ENCODE measurements at places on chromosomes 2 and 18. TPM values are rescaled to one million over a fixed set of nuclear protein-coding genes. Genes with fewer than 3 reads are reported as not detected.

LIMS2 gene
- 4.2 TPM for total RNA-seq

TNS1 gene
- total RNA-seq, result 0.86 TPM

ZNF516 gene
- total RNA-seq, result 27.1 TPM

ZNF514 gene
- 37.0 TPM for total RNA-seq

ZC3H6 gene
- 21.9 TPM for total RNA-seq

DNER gene
- total RNA-seq, result not detected

CIB4 gene
- not detected for total RNA-seq

IL1A gene
- not detected for total RNA-seq

SERPINB7 gene
- total RNA-seq, result not detected

GALNT1 gene
- 49.9 TPM for total RNA-seq

ABCB11 gene
- total RNA-seq, result not detected

TIMM21 gene
- 25.0 TPM for total RNA-seq

CCDC150 gene
- 4.9 TPM for total RNA-seq

SLC38A11 gene
- 5.4 TPM for total RNA-seq

CNGA3 gene
- not detected for total RNA-seq

DNA sequence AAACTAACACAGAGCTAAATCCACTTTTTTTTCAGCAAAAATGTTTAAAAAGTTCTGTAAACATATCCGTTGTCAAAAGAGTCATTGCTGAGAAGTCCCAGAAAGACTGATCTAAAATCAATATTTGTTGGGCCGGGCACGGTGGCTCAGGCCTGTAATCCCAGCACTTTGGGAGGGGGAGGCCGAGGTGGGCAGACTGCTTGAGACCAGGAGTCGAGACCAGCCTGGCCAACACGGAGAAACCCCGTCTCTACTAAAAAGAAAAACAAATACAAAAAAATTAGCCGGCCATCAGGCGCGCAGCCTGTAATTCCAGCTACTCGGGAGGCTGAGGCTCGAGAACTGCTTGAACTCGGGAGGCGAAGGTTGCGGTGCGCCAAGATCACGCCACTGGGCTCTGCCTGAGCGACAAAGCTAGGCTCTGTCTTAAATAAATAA, 1.4 kb downstream of the OLA1 start:
- DNase-seq, result no peak

- no peak for DNase-seq
Observed at GRCh38 chr2:207330912-207331311, 165.2 kb upstream of the KLF7 start.

DNA sequence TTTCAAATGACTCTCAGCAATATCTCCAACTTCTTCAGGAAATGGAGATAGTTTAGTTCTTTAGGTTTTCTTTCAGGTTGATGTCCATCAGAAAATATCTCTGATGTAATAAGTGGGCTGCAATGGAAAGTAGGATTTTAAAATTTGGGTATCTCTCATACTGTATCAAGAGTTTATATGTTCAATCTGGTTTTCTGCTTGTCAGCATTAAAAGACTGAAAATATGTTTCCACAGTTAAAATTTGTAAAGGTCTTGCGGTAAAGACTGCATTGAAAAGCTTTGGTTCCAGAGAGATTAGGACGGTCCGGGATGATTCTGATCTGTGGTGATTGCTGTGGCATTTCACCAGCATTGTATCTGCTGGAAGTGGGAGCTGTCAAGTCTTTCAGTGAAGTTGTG, 83.2 kb downstream of the LYPD1 start:
- DNase-seq, result no peak

- DNase-seq, result no peak
Observed at GRCh38 chr2:58521803-58522554, 280.9 kb upstream of the FANCL start.

DNA sequence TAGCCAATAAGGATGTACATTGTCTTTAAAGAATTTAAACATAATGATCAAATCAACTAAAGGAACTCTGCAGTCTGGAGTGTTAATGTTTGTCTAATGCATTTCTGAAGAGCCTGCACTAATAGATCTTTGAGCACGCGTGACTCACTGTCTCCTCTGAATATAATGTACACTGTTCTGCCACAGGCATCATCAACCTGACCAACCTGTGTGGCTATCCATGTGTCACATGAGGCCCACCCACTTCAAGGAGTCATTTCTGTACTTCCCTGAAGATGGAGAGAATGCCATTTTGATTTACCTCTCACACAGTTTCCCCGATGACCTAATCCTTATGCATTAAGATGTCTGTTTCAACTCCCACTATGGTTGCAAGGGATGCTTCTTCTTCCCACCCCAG, 434.0 kb upstream of the SPHKAP start:
- no peak for DNase-seq

DNA sequence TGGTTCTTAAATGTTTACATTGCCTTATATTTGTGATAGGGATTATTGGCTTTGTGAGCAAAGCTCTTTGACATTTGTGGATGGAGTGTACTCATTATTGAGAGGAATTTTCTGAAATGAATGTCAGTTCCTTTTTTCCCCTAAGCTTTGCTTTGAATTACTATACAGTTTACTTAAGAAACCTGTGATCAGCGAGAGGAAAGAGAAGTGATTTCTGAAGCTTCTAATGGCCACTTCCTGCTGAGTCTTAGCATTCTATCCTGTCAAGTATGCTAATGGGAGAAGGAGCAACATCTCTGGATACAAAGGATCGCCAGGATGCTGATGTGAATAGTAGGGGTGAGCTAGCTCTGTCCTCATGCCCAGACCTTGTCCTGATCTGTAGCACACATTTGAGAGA, 47.8 kb upstream of the MGAT5 start:
- DNase-seq, result peak; percentile 57

GRCh38 chr2:157843081-157843480, 33.0 kb downstream of the ACVR1 start:
- no peak for DNase-seq

DNA sequence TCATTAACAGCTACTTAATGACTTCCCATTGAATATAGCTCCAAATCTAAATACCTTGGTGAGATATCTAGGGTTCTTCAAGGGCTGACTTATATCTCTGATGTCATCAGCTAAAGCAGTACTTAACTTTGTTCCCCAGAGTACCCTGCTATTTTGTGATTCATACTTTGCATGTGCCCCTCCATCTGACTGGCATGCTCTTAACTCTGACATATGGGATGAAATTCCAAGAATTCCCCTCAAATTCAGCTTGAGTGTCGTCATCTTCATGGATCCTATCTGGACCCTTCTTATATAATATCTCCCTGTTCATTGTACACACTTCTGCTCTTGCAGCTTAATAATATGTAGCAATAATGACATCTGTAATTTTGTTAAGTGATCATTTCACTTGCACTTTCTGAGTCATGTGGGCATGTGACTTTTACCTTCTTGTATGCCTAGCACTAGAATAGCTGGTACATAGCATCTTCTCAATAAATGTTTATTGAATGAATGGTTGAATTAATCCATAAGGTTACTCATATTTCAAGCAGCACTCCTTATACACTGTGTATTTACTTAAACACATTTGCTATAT, 172.9 kb downstream of the WDR7 start:
- no peak for DNase-seq

DNA sequence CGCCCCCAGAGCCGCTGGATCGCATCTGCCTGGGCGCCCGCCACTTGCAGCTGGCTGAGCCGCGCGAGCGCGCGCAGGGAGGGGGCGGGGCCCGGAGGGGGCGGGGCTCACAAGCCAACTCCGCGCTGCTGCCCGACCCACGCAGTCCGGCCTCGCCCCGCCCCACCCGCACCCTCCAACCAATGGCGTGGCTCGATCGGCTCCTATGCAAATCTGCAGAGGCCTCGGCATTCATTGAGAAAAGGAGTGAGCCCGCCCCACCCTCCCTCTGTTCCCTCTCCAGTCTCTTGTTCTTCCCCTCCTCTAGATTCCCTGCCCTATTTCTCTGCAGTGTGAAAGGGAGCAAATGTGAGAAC, at the start of gene ALK:
TSS of gene ALK (minus strand) at position 27 of the 356 bp plus-strand sequence. CDS start 927 bp downstream, outside the sequence.
- DNase-seq, result peak; percentile 43

DNA sequence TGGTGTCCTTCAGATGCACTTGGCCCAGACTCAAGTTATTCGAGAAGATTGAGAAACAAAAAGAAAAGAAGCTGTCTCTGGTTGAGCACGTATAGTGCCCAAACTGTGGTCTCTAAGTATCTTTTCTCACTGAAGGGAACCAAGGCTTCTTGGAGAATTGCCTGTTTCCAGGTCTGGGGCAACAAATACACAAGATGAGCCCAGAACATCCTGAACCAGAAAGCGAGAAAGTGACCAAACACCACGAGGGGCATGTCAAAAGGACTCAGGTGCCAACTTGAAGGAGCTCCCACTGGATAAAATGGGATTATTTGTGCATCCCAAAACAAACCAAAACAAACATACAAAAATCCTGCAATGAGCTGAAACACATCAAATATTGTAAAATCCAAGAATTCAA, 13.6 kb upstream of the ATOH8 start:
- DNase-seq, result no peak

DNA sequence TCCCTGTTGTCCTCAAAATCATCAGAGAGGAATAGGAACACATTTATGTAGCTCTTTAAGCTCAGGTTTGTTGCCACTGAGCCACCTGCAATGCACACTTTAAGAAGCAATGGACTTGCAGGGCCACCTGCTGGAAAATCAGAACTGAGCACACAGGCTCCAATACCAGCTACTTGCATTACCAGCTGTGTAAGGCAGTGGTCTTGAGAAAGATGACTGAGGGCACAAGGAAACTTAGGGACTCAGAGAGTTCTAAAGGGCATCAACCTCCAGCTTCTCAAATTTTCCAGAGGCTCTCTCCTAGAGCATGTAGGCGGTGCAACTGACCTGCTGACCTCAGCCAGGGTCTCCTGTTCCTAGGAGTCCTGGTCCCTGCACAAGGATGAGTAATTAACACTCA, 2.5 kb upstream of the CNDP2 start:
- peak; percentile 72 for DNase-seq

DNA sequence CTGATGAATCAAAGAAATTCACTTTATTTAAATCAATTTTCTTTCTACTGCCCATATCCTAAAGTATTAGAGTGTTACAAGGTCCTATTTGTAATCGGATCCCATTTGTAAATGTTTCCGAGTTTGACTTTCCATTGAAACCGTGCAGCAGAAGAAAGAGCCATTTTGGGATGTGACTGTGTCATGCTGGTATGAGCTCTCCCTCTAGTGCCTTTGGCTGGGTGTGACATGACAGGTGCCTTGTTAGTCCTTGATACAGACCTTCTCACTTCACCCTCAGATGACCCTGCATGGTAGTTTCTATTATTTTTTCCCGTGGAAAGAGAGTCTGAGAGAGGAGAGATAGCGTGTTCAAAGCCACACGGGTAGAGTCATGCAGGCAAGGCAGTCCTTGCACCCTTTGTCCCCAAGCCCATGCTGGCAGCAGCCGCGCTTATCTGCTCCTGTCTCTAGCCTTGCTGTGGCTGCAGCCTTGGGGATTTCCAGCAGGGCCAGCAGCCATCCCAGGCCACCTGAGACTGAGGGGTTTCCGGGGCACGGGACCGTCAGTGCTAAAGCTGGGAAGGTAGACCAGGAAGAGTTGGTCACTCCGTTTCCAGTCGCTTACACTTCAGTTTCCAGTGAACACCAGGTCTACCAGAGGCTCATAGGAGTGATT, 21.4 kb downstream of the CHMP1B start:
- no peak for DNase-seq

GRCh38 chr2:47039913-47040562, 115.1 kb downstream of the STPG4 start:
- no peak for DNase-seq

GRCh38 chr18:65990944-65991708, 240.3 kb downstream of the CDH7 start:
- DNase-seq, result no peak

GRCh38 chr2:105510761-105511528, 112.1 kb upstream of the FHL2 start:
- DNase-seq, result no peak

DNA sequence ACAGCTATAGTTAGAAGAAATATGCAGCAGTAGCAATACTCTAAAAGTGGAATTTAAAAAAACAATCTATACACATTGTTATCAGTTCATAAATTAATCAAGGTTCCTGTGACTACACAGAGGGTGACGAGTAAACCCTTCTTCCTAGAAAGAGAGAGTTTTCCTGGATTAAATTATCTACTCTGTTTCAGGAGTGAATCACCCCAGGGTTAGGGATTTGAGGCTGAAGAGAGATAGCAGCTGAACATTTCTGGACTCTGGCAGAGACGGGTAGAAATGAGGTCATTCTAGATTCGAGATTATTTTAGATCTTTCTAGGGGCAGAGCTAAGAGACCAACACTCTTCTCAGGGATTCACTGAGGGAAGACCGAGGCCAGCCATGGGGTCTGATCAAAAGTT, 38.8 kb upstream of the PMAIP1 start:
- no peak for DNase-seq

- no peak for DNase-seq
Observed at GRCh38 chr2:168149986-168150385, 97.4 kb downstream of the STK39 start.

- peak; percentile 44 for DNase-seq
Observed at GRCh38 chr2:58571181-58571852, 330.2 kb upstream of the FANCL start.

DNA sequence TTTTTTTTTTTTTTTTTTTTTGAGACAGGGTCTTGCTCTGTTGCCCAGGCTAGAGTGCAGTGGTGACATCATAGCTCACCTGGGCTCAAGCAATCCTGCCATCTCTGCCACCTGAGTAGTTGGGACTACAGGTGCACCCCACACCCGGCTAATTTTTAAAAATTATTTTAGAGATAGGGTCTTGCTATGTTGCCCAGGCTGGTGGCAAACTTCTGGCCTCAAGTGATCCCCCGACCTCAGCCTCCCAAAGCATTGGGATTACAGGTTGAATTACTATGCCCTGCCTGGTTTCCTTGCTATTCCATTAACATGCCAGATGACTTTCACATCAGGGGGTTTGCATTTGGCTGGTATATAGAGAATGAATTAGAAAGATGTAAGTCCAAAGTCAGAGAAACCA, 253.2 kb downstream of the CAMKMT start:
- no peak for DNase-seq
